ENCODE measurements at places on chromosomes 2 and 18. TPM values are rescaled to one million over a fixed set of nuclear protein-coding genes. Genes with fewer than 3 reads are reported as not detected.

ERBB4 gene
- total RNA-seq, result not detected

BOLL gene
- total RNA-seq, result not detected

LINC00305 gene
- not detected for total RNA-seq

NEU2 gene
- not detected for total RNA-seq

GPD2 gene
- total RNA-seq, result 12.5 TPM

TMEM178A gene
- total RNA-seq, result not detected

RAB6C gene
- total RNA-seq, result not detected

POTEJ gene
- total RNA-seq, result not detected

DYSF gene
- total RNA-seq, result not detected

EMILIN1 gene
- 1.0 TPM for total RNA-seq

TSGA10 gene
- 7.4 TPM for total RNA-seq

GULP1 gene
- not detected for total RNA-seq

ZSWIM2 gene
- not detected for total RNA-seq

LIMS1 gene
- total RNA-seq, result 44.9 TPM

SCYGR8 gene
- total RNA-seq, result not detected

RDH14 gene
- 14.2 TPM for total RNA-seq

Data from activated naive CD4-positive, alpha-beta T cell treated with anti-CD3 and anti-CD28 coated beads, Interleukin-2, amount 10 ng/mL, durations not matched to agents 5 hours and 36 hours (primary cell).